Activated T-cell treated with anti-CD3 and anti-CD28 coated beads, Interleukin-2, amount 50 U/mL, for 72 hours (primary cell): ENCODE measurements at places on chromosomes 1 and 21.

- no peak for DNase-seq
Observed at GRCh38 chr1:209086486-209087192, 496.9 kb upstream of the CAMK1G start.

GRCh38 chr1:100516857-100517256 is 21.1 kb upstream of the GPR88 start:
- no peak for DNase-seq

DNA sequence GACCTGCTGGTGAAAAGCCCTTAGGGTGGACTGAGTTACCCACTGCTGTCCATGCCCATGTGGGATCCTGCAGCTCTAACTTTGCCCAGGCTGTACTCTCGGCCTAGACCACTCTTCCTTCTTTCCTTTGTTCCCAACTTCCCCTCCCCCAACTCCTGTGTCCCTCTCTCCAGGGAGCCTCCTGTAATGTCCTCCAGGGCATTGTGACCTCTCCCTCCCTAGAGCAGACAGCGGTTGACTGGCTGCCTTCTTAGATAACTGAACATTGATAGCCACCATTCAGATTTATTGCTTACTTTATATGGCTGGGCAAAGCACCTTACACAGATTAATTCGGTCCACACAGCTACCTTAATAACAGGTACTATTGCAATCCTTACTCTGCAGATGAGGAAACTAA is 5.0 kb downstream of the RUNX1 start:
- DNase-seq: no peak

DNA sequence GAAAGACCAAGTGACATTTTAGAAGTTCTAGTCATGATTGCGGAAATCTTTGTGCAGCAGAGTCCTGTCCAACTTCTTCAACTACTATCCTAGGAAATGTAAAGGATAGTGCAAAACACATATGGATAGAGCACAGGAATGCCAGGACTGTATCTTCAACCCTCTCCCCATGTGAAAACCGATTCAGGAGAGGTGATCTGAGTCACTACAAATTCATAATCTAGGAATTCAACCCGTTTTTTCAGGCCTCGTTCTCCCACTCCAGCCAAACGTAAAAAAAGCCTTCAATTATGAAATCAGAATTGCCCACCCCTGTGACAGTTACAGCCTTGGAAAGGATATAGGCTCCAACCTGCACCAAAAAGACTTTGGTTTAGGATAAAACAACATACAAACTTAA is 52.9 kb upstream of the RGS1 start:
- no peak for DNase-seq

- DNase-seq: no peak
Observed at GRCh38 chr1:113949007-113949406, 19.9 kb downstream of the HIPK1 start.

- DNase-seq: no peak
Observed at GRCh38 chr1:240527086-240527485, 84.9 kb downstream of the GREM2 start.

DNA sequence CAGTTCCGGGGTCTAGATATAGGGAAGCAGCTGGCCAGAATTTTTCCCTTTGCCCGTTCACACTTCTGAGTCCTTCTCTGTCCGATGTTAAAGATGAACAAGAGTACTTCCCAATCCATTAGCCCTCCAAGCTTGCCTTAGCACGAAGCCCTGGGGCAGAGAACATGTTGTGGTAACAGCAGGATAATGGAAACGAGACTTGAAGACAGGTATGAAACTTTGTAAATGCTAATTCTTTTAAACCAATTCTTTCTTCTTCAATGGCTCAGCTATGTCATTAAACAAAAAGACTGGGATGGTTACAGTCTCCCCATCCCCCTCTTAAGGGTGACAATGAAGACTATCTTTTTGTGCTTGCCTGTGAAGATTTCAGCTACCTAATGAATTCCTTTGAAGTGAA is 218.5 kb downstream of the PLA2G4A start:
- DNase-seq: no peak
